T-cell (primary cell): ENCODE measurements at places on chromosomes 12 and 14.

DNA sequence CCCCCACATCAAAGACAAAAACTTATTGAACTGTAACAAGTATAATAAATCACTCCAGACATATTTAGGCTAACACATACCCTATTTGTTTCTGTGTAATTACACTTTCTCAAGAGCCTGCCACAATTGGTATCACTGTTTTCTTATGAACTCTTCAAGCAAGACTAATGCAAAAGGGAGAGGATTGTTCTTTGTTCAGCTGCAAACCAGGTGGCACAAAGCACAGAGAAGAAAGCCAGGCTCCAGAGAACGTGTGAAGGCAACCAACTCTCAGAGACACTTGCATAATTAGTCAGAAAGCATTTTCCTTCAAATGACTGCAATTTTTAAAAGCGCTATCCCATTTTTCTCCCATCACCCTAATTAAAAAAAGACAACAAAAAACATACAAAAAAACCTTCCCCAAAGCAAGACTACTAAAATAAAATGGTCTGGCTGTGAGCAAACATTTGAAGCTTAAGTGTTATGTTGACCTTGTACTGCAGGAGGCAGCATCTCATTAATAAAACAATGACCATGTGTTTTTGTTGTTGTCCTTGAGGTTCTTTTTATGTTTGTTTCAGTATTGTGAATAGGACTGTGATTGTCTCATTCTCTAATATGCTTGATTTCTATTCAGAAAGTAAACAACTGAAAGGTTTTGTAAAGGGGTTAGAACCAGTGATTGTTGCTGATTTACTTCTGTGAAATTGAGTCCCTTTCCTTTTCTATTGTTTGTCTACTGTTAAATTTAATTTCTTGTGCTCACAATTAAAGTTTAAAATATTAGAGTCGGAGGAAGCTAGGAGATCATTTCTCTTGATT is 452.7 kb upstream of the PDE3A start:
- DNase-seq = no peak

- no peak for DNase-seq
Observed at GRCh38 chr12:41910578-41911320, 233.9 kb downstream of the GXYLT1 start.

- no peak for DNase-seq
Observed at GRCh38 chr12:94284046-94284445, 135.7 kb downstream of the PLXNC1 start.

GRCh38 chr12:7929083-7929792 is 6.7 kb downstream of the SLC2A3 start:
- DNase-seq = no peak

- DNase-seq = no peak
Observed at GRCh38 chr12:62537551-62537950, 70.9 kb downstream of the MON2 start.

DNA sequence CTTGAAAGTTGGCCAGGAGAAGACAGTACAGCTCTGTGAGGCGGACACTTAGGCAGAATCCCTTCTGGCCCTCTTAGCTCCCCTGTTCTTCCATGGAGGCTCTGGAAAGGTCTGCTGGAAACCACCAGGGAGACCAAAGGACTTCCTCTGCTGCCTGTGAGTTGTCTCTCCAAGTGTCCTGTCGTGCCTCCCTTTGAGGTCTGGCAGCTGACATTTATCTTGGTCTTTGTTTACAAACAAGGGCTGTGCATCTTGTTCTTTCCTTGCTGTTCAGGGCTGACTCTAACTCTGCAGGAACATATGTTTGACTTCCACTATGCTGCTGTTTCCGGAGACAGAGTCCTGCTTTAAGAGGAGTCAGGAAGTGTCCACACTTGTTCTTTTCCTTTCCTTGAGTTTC is 159.9 kb upstream of the FRMD6 start:
- DNase-seq = no peak

DNA sequence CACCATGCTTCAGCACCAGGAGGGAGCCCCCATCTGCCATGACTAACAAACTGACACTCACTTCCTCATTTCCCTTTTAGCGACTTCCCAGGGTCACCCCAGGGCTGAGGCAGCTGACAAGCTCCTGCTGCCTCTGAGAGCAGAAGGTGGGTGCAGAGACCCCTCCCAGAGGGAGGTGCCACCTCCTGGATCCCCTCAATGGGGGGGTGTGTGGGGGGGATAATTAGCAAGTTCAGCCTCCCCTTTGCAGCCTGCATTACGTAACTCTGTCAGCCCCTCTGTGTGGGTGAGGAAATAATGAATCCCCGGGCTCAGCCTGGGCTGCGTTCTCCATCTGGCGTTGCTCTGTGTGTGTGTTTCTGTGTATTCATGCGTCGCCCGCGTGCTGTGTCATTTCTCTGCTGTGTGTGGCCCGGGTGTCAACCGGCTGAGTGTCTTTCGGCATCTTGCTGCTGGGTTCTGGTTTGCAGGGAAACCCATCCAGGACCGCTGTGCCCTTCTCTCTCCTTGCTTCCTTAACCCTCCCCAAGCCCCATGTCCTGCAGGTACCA is 28.0 kb downstream of the NOS1 start:
- no peak for DNase-seq

DNA sequence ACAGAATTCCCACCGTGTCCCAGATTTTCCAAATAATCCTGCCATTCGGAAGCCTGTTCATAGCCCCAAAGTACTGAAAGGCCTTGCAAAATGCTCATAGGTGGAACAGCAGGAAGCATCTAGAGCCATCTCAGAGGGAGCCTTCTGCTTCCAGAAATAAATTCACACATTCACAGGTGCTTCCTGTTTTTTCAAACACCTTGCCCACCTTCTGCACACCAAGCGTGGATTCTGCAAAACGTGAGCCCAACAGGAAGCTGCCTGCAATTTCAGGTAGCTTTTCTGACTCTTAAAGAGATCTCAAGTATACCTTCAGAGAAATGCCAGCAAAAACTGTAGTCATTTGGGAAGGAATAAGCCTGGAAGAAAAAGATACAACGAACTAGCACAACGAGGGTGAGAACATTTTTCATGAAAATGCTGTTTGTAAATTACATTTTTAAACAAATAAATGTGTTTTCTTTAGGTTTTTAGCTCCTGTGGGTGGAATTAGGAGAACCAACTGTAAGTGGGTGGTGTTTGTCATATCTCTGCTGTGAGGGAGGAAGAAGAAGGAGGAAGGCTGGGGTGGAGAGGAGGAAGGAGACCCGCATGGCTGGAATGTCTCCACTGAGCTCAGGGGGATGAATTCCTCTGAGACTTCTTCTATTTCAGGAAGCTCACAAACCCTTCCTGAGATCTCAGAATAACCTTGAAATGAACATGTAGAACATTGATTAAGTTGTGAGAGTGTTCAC is at the start of gene IFNG-AS1:
TSS of gene IFNG-AS1 (plus strand) at position 264 of the 737 bp plus-strand sequence.
- peak; percentile 11 for DNase-seq

DNA sequence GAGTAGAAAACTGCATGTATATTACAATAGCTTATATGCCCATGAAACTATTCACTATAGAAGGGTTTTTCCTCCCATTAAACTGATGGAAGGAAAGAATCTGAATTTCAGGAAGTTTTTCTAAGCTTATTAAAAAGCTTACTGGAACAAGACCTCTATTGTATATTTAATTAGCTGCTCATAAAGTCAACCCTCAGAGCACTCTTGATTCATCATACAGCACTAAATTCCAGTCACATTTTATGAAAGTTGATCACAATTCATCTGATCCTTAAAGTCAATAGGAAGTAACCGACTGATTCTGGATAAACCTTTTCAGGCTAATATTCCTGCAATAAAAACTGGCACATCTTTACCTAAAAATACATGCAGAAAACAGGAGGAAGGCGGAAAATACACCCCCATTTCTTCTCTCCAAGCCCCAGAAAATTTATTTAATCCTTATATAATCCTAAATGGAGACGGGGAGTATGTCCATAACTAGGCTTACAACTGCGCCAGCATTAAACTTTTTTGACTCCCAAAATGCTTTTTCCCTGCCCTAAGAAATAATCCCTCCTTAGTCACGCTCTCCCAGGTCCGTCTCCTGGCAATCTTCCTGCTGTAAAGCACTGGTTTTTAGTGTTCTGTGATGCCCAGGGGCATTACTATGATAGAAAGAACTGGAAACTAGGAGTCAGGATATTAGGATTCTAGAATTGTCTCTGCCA is 35.3 kb downstream of the DICER1 start:
- no peak for DNase-seq

GRCh38 chr14:93892923-93893558 is 34.1 kb upstream of the FAM181A start:
- peak; percentile 5 for DNase-seq

- DNase-seq = no peak
Observed at GRCh38 chr14:37045340-37046061, 126.9 kb downstream of the SLC25A21 start.

GRCh38 chr12:44385964-44386363 is 490.2 kb downstream of the NELL2 start:
- no peak for DNase-seq

DNA sequence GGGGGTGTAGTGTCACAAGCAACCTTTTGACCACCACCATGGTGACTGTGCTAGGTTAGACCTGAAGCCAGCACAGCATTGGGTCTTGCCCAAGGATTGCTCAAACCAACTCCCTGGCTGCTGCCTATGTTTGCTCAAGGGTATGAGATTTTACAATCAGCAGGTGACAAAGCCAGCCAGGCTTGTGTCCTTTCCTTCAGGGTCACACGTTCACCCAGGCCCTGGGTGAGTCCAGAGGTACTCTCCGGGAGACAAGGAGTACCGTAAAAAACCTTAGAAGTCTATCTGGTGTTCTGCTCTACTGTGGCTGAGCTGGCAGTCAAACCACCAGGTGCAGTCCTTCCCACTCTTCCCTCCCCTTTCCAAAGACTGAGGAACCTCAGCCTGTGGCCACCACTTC is 238.9 kb upstream of the MIS18BP1 start:
- DNase-seq = no peak

DNA sequence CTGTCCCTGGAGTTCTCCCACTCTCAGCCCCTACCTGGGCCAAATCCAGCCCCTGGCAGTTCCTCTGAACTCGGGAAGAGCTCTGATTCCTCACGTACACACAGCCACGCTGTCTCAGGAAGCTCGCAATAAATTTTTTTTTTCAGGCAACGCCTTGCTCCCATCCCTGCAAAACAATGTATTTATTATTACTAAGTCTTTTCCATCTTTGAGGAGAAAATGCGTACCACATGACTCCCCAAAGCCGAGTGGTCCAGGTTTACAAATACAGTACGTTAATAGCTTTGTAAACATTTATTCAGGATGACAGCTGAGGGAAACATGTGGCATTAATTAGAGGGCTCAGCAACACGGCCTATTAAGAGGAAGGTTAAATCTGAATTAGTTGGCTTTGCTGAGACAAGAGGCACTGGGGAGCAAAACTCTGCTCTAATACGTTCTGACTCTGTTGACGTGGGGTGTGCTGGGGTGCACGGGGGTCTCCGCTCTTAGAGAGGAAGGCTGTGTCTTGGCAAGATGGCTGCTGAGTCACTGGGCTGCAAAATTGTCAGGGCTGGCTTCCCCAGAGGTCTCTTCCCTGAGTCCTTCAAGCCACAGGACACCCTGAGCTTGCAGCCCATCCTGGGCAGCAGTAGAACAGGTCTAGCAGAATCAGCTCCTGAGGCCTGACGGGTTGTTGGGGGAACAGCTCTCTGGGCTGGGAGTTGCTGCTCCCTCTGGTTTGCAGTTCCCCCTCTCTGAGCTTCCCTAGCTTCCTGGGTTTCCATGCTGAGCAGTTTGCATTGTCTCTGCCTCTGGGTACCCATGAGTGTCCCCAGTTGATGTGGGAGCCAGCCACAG is 185.2 kb upstream of the TBX3 start:
- DNase-seq = no peak

GRCh38 chr12:113161415-113162016 is 12.0 kb downstream of the CFAP73 start:
- DNase-seq = no peak

- no peak for DNase-seq
Observed at GRCh38 chr12:42208574-42208973, 29.5 kb downstream of the YAF2 start.

DNA sequence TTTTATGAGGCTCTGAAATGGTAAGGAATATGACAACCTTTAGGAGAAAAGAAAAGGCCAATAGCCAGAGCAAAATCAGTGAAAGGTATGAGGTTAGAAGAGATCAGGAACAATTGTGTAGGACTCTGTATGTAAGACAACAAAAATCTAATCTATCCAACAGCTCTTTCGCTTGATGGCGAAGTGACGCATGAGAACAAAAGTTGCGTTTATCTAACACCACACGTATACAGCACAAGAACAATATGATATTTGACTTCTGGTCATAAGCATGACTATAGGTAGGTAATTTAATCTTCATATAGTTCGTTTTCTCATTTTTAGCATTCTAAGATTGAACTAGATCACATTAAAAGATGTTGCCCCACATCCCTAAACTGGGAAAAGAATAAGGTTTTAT is 1.5 kb downstream of the CLECL1 start:
- no peak for DNase-seq

DNA sequence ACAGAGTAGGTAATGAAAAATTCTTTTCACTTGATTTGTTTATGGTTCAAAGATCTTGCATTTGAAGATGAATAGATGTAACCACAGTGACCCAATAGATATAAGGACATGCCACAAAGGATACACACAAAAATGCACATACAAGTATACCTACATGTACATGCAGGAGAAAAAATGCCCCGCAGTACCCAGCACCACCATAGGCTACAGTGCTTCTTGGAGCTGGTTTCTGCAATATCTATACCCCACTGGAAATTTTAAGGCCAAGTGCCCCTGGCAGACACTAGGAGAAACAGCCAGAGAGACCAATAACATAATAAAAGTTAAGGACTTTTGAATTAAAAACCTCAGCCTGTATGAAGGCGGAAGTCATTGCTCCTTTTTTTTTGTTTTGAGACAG is 12.1 kb upstream of the STAC3 start:
- no peak for DNase-seq

- no peak for DNase-seq
Observed at GRCh38 chr14:55146425-55146824, 17.4 kb downstream of the LGALS3 start.

- no peak for DNase-seq
Observed at GRCh38 chr14:61502459-61503093, 181.2 kb downstream of the PRKCH start.

DNA sequence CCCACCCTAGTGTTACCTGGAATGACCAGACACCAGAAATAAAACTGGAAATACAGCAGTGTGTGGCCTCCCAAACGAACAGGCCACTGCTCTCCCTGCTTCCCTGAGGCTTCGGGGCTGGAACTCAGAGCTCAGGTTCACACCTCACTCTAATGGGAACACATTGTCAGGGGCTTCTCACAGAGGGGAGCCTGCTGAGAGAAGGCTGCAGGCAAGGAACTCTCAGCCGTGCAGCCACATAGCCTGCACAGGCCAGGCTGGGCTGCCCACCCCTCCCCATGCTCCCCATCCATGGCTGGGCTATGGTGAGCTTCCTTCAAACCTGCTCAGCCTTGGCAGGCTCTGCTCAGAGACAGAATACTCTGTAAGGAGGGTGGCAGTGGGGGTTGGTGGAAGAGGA is 302.5 kb downstream of the EMP1 start:
- no peak for DNase-seq

- DNase-seq = no peak
Observed at GRCh38 chr12:87661786-87662377, 367.3 kb downstream of the C12orf50 start.

GRCh38 chr12:101963697-101964096 is 86.3 kb downstream of the DRAM1 start:
- no peak for DNase-seq
